ENCODE measurements at places on chromosomes 3 and 15.

- no peak for DNase-seq
These were observed 66.2 kb downstream of the RPLP1 start for GRCh38 chr15:69518806-69519205.

DNA sequence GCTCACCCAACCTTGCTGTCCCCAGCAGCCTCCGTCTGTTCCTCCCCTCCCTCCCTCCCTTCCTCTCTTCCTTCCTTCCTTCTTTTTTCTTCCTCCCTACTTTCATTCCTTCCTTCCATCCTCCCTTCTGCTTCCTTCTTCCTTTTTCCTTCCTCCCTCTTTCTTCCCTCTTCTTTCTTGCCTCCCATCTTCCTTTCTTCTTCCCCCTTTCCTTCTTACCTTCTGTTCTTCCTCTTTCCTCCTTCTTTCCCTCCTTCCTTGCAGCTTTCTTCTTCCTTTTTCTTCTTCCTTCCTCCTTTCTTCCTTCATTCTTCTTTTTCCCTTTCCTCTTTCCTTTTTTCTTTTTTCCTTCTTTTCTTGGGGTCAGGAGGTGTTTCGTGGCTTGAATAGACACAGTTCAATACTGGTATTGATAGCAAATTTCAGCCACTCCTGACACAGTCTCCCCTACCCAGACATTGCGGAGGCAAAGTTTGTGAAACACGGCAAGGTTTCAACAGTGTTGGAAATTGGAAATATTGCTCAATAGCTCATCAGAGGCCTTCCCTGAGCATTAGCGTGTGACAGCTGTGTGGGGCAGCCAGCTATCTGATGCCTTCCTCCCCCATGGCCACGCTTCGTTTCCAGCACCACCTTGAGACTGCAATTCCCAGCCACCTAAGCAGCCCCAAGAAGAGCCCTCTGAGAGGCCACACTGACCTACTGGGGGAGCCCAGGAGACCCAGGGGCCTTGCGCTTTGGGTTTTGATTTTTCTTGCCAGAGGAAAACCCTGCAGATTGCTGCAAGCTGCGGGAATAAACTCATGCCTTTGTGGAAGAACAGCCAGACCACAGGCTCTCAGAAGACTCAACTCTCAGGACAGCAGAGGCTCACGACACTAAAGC is 82.2 kb downstream of the KLF15 start:
- no peak for DNase-seq

GRCh38 chr3:56207922-56208321 is 260.3 kb downstream of the ERC2 start:
- no peak for DNase-seq

DNA sequence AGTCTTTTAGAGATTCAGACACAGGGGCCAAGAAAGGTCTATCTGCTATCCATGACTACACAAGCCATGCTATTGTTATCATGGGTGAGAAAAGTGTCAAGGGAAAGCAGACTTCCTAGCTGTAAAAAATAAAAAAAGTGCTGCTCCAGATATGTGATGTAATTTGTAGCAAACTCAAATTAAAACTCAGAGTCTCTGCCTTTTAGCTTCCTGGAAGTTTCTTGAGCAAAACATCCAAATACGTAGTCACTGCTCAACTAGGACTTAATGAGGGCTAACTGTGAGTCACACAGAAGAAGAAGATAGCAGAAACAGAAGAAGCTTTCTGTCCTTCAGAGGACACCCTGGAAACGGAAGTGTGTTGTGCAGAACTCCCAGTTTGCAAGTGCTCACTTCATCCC is 393.4 kb upstream of the NR2F2 start:
- DNase-seq = no peak

GRCh38 chr3:62727981-62728380 is 147.2 kb downstream of the CADPS start:
- DNase-seq = no peak

DNA sequence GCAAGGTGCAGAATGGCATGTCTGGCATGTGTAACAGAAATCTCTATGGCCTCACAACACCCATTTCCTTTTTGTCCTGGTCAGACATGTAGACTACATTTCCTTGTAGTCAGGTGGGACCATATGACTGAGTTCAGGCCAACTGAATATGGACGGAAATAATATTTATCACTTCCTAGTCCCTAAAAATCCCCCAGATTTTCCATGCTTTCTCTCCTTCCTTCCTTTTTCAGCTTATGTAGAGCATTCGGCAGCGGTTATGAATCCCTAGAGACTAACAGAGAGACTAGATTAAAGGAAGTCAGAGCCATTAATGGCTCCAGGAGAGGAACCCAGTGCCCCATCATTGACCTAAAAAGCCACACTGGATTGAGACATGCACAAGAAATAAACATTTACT is 35.8 kb downstream of the SLC9A9 start:
- no peak for DNase-seq

GRCh38 chr15:72827226-72827625 is 43.7 kb upstream of the ADPGK start:
- DNase-seq = no peak

DNA sequence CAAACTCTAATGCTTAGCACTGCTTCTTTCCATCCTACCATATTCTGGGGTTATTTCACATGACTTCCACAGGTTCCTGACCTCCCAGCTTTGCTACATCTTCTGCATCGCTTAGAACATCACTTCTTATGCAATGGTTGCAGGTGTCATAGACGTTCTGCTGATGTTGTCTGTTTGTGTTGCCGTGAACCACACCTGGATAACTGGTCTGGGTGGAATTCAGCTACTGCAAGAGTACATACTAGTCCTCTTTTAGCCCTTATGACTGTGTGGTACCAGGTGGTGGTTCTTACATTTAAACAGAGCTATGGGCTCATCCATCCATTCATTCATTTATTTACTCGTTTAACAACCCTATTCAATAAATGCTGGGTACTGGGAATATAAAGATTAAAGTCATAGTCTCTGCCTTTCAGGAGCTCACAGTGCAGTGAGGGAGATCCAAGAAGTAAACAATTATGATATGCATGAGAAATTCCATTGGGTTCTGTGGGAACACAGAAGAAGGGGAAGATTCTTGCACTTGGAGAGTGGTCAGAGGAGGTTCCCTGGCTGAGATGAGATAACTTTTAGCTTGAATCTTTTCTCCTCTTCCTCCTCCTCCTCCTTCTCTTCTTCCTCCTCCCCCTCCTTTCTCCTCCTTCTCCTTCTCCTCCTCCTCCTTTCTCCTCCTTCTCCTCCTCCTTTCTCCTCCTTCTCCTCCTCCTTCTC is 30.8 kb downstream of the TMEM45A start:
- no peak for DNase-seq

GRCh38 chr3:76651784-76652183 is 388.1 kb upstream of the ROBO2 start:
- DNase-seq = no peak

GRCh38 chr15:39502082-39502447 is 78.8 kb upstream of the THBS1 start:
- DNase-seq = no peak

DNA sequence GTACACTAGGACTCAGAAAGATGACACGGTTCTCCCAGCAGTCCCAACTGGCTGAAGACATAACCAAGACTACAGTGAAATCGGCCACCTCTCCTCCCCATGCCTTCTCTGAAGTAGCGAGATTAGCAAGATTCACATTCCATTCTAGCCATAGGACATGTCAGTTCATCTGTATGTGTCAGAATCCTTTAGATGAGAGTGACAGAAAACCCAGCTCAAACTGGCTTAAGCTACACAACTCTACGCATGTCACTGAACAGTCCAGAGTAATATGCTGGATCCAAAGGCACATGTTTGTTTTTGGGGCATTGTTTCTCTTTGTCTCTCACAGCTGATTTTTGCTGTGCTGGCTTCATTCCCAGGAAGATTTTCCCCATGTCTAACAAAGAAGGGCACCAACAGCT is 75.8 kb downstream of the RARB start:
- DNase-seq = no peak

DNA sequence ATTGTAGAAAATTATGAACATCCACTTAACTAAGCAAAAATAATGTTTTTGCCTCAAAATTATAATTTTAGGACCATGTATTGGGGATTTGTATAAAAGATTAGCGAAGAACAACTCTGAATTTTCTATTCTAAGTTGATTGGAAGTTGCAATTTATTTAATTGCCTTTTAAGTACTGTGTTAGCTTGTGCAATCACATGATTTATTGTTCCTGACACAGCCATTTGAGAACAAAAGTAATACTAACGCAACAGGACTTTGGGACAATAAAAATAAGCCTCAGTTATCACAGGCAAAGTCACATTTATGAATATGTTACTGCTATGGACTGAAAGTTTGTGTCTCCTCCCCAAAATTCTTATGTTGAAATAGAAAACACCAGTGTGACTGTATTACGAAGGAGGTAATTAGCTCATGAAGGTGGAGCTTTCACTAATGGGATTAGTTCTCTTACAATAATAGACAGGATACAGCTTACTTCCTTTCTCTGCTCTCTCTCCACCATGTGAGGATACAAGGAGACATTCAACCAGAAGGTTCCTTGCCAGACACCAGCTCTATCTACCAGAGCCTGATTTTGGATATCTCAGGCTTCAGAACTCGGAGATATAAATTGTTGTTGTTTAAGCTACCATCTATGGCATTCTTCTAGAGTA is 745.9 kb downstream of the ZBBX start:
- no peak for DNase-seq

DNA sequence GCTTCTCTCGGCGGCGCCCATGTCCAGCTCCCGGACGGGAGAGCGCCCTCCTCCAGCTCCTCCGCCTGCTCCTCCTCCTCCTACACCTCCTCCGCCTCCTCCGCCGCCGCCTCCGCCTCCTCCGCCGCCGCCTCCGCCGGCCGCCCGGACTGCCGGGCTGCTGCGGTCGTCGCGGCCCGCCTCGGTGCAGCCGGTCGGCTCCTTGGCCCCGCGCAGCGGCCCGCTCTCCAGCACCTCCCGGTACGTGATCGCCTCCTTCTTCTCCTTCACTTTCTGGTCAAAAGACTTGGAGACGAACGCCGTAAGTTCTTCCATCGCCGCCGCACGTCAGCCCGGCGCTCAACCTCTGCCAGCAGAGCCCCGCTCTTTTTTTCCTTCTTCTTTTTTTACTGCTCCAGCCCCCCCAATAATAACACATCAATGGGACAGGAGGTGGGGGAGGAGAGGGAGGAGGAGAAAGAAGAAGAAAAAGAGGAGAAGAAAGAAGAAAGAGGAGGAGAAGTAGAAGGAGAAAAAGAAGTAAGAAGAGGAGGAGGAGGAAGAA is 438 bp downstream of the SHOX2 start:
- DNase-seq = no peak

GRCh38 chr3:170205302-170205701 is 16.9 kb upstream of the PRKCI start:
- no peak for DNase-seq

DNA sequence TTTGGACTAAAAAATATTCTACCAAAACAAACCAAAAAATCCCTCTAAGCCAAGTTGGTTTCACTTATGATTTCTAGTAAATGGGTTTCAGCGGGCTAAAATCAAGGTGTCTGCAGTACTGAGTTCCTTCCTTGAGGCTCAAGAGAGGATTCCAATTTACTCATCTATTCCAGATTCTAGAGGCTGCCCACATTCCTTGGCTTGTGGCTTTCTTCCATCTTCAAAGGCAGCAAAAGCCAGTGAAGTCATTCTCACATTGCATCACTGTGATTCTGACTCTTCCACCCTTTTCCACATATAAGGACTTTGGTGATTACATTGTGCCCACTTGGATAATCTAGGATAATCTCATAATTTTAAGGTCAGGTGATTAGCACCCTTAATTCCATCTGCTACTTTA is 48.1 kb downstream of the DPPA2 start:
- DNase-seq = no peak

DNA sequence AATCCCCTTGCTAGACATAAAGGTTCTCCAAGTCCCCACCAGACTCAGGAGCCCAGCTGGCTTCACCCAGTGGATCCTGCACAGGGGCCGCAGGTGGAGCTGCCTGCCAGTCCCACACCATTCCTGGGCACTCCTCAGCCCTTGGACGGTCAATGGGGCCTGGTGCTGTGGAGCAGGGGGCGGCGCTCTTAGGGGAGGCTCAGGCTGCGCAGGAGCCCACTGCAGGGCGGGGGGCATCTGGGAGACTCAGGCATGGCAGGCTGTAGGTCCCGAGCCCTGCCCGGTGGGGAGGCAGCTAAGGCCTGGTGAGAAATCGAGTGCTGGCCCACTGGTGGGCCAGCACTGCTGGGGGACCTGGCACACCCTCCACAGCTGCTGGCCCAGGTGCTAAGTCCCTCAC is 75.1 kb upstream of the TBC1D5 start:
- DNase-seq = no peak

- no peak for DNase-seq
These were observed 357.0 kb downstream of the TIGIT start for GRCh38 chr3:114650808-114651207.

DNA sequence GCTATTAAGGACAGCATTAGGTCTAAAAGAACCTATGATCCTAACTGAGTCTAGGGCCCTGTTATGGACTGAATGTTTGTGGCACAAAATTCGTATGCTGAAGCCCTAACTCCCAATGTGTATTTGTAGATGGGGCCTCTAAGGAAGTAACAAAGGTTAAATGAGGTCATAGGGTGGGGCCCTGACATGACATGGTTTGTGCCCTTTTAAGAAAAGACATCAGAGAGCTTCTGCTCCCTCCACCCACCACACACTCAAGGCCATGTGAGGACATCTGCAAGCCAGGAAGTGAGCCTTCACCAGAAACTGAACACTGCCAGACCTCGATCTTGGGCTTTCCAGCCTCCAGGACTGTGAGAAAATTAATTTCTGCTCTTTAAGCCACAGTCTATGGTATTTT is 49.2 kb downstream of the PHC3 start:
- DNase-seq = no peak

GRCh38 chr3:114974387-114974786 is 172.7 kb downstream of the ZBTB20 start:
- DNase-seq = no peak

DNA sequence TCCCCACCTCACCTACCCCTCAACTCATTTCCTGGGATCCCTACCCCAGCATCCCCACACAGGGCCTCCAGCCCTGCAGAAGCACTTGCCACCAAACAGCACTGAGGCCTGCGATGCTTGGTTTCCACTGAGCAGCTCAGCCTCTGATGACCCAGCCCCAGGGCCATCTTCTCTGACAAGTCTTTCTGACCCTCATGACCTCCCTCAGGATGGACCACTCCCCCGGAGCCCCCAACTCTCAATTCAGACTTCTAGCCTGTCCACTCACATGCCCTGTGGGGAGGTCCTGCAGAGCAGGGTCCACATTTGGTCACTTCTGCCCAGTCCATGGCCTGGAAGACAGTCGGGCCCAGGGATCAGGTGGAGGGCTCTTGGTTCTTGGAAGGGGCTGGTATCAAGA is 63.4 kb upstream of the SPATA12 start:
- DNase-seq = no peak

DNA sequence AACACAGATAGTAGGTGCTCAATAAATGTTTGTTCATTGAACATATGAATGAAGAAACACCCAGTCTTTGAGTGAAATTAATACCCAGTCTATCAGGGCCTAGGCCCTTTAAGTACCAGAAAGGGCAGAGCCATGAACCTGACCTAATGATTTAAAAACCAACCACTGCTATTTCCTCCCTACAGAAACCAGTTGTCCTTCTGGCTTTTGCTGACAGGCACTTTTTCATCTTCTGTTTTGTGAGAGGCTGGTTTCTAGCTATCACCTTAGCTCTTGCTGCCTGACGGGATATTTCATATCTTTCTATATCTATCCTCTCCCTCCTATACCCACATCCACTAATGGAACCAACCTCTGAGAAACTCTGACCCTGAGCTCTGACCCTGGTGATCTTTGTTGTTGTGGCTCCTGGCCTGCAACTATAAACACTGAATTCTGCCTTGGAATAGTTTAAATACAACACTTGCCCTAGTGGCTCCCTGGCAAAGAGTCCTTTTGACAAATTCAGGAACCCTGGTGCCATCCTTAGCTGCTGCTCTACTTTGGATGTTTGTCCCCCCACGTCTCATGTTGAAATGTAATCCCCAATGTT is 4.1 kb upstream of the AHSG start:
- DNase-seq = no peak
